ENCODE measurements at places on chromosomes 13 and 19.

DNA sequence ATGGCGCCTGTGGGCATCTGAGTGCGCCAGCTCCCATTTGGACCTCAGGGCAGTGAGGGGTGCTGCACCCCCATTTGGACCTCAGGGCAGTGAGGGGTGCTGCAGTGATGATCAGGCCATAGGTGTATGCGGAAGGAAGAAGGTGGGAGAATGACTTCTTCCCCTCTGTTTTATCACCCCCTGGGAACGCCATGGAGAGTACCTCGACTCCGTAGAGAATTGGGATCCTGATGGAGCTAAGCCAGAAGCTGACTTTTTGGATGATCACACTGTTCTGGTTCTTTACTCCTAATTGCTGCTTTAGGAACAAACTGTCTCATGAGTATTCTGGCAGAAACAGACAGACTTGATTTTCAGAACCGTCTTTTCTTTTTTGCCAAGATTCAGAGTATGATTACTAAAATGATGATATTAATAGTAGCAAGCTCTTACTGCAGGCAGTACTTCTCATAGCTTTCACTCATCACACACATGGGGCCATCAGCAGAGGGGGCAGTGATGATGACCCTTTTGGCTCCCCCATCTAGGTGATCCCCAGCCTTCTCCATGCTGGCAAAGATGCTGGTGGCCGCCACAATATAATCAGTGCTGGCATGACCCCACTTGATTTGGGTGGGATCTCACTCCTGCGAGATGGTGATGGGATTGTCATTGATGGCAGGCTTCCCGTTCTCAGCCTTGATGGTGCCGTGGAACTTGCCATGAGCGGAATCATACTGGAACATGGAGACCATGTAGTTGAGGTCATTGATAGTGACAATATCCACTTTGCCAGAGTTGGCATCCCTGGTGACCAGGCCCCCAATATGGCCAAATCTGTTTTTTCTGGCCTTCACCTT is 10.3 kb upstream of the UBAC2 start:
- DNase-seq = no peak

DNA sequence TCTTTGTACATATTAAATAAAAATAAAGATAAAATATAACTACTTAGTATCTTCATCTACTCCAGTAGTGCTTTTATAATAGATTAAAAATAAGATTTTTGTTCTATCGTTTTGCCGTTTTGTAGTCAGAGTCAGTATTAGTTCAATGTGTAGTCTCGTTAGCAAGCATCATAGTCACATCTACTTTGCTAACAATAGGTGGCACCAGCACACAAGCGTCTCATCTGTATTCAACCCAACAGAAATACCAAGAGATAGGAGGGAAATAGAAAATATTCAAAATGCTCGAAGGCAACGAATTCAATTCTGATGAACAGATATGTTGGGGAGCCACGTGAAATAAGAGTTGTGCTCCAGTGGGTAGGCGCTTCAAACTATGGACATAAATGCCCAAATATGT is 21.4 kb upstream of the MICU2 start:
- no peak for DNase-seq

GRCh38 chr13:40206241-40207000 is 460.0 kb downstream of the FOXO1 start:
- no peak for DNase-seq

DNA sequence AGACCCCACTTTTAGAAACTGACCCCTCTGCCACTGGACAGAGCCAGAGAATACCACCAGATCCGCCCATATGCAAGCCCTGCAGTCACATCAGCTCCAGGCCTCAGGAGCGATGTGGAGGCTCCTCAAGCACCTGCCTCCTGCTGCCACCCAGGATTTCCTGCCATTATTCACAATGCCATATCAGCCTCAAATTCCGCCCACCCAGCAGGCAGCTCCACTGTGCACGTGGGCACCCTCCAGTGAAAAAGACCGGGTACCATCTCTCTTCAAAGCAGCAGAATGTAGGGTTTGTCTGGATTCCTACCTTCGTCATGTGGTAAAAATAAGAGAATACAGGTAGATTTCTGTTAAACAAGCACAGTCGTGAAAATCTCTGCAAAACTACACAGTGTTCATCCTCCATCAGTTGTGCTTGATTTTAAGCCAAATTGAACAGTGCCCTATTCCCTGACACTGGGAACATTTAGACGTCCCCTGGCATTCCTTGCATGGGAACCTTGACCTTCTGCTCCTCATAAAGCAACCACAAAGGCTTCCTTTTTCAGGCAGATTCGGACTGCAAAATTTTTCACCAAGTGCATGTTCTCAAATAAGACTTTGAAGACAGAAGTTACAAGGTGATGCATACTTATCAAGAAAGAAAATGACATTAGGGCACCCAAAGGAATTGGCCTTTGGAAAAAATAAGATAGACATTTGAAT is 56.4 kb downstream of the FAM124A start:
- no peak for DNase-seq

DNA sequence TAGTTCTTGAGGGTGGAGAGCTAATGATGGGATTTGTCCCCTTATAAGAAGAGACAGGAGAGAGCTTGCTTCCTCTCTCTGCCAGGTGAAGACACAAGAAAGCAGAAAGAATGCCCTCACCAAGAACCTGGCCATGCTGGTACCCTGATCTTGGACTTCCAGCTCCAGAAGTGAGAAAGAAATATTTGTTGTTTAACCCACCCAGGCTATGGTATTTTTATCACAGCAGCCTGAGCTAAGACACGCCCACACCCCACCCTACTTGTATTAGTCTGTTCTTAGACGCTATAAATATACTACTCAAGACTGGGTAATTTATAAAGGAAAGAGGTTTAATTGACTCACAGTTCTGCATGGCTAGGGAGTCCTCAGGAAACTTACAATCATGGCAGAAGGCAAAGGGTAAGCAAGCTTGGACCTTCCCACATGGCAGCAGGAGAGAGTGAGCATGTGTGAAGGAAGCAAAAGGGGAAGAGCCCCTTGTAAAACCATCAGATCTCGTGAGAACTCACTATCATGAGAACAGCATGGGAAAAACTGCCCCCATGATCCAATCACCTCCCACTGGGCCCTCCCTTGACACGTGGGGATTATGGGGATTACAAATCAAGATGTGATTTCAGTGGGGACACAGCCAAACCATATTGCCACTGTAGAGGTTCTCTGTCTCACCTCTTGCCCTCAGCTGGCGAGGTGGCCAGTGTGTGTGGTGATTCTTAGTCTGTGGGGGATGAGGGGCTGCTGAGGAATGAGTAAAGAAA is 57.4 kb upstream of the RCBTB2 start:
- DNase-seq = no peak

- no peak for DNase-seq
These were observed 16.2 kb upstream of the FOXO1 start for GRCh38 chr13:40682449-40683240.

DNA sequence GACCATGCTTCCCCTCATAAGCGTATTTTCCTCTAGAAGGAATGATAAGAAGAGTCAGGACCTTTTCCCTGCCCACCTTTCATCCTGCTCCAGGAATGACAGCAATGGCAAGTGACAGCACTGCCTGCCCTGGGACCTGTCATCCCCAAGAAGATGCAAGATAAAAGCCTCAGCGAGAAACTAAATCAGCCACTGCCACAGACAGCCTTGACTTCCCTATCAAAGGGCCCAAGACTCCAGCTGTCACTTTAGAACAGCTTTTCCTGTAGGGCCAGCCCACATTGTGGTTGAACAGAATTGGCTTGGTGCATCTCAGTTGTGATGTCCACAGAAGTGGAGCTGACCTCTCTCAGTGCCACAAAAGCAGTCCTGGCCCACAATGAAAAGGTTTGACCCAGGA is 1.1 kb downstream of the RAB8A start:
- no peak for DNase-seq

GRCh38 chr13:98429531-98429930 is 147.4 kb downstream of the STK24 start:
- DNase-seq = no peak

DNA sequence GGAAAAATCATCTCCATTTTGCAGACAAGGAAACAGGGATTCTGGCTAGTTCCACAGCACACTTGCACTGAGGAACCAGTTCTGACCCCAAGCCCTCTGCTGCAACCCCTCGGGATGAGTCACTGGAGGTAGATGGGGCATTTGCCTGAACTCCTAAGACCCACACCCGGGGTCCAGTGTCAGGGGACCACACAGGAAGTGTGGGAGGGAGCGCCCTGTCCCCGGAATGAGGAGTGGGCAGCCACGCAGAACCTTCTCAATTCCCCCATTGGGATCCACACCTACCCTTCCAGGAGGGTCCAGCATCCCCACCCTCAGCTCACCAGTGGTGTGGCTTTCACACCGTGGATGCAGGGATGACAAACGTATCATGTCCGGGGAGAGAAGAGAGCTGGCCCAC is 62.7 kb downstream of the TSHZ3 start:
- DNase-seq = no peak

- DNase-seq = no peak
These were observed 71.7 kb downstream of the TSHZ3 start for GRCh38 chr19:31277516-31277915.

- no peak for DNase-seq
These were observed 365.7 kb upstream of the KLHL1 start for GRCh38 chr13:70473907-70474306.

DNA sequence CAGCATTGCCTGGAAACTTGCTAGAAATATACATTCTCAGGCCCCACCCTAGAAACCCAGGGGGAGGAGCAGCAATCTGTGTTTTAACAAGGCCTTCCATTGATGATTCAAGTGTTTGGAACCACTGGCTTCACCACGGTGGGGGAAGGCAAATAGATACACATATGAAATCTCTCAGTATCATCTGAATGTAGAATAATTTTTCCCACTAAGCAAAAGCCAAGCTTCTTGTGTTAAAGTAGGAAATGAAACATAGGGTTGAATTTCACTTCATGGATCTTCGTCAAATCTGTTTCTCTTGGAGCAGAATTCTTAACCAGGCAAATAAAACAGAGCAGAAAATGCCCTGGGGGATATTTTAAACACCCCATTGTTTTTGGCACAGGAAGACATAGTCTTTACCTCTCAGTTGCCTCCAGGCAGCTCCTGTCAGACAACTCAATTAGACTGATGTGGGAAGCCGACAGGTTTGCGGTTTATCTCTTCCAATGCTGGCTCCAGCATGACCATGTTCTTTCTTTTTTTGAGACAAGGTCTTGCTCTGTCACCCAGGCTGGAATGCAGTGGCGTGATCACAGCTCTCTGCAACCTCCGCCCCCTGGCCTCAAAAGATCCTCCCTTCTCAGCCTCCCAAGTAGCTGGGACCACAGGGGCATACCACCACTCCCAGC is 213.0 kb downstream of the FOXO1 start:
- no peak for DNase-seq

- DNase-seq = no peak
These were observed 302.8 kb downstream of the EFNB2 start for GRCh38 chr13:106232681-106233080.

DNA sequence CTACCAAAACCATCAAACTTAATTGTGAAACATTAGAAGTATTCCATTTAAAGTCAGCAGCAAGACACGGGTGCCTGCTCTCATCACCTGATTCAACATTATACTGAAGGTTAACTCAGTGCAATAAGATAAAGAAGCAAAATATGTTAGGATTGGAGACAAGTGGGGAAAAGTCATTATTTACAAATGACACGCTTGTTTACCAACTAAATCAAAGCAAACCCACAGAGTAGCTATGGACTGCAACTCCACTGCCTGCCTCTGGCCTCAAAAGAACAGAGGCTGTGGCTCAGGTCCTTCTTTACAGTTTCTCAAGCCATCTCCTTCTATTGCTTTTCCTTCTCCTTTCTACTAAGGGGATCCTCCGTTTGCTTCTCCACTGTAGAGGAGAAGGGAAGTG is 21.0 kb upstream of the ATP12A start:
- no peak for DNase-seq

DNA sequence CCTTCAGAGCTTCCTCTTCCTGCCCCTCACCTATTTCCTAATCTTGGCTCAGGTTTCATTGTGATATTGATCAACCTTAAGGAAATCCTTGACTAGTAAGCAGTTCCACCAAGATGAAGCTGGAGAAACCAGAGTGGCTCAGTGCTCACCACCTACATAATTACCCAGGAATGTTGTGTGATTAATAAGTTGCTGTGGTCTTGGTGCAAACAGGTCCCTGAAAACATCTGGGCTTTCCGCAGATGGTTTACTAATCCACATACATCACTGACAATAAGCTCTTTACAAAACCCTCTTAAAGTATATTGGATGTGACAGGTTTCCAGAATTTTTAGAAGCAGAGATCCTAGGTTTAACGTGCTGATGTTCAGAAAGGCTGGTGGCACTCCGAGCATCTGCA is 8.6 kb upstream of the SERP2 start:
- no peak for DNase-seq

- no peak for DNase-seq
These were observed 82.9 kb upstream of the AKAP11 start for GRCh38 chr13:42189061-42189460.

- DNase-seq = no peak
These were observed 1.8 kb downstream of the PCDH20 start for GRCh38 chr13:61413572-61414535.

GRCh38 chr13:41212881-41213280 is 18.5 kb upstream of the KBTBD7 start:
- DNase-seq = no peak

DNA sequence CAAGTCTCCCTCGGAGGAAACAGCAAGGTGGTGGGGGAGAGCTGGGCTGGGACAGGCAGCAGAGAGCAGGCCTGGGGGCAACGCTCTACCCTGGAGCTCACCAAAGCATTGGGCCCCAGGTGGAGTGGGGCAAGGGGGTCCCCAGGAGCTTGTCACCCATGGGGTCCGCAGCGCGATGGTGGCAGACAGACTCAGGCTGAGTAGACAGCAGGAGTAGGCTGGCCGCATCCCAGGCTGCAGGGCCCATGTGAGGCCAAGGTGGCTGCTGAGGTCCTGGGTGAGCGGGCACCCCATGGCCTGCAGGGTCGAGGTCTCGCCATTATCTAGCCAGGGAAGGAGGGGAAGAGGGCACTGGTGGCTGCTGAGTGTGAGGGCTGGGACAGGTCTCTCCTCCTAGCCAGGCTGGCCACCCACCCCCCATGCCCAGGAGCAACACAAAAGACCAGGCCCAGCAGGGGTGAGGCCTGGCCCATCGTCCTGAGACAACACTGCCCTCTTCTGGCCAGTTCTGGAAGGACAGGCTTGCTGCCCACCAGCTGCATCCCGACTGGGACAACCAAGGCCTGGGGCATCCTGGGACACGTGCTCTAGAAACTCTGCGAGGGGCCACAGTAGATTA is 33.1 kb downstream of the CEBPG start:
- DNase-seq = no peak

DNA sequence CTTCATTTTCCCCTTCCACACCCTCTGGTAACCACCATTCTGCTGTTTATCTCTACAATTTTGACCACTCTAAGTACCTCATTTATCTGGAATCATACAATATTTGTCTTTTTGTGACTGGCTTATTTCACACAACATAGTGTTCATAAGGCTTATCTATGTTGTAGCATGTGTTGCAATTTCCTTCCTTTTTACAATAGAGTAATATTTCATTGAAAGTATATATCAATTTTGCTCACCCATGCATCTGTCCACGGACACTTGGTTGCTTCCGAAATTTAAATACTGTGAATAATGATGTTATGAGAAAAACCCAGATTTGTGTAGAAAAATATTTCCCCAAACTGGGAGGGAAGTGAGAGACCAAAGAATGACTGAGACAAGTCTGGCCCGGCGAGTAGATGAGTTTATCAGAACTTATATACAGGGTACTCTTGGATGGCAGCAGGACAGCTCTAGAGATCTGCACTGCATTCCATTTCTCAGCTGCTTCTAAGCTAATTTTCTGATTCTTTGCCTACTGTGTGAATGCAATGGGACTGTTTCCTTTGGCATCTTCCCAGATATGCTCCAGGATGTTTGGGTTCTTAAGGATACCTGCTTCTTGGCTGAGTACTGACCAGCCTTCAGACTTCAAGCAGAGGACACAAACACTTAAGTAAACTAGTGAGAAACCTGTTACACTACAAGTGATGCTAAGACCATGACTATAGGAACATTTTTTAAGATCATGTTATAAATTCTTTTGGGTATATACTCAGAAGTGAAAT is 834.0 kb upstream of the PCDH9 start:
- DNase-seq = no peak

Measured in smooth muscle cell of the brain vasculature (primary cell).